ENCODE measurements at places on chromosomes 2 and 18.

DNA sequence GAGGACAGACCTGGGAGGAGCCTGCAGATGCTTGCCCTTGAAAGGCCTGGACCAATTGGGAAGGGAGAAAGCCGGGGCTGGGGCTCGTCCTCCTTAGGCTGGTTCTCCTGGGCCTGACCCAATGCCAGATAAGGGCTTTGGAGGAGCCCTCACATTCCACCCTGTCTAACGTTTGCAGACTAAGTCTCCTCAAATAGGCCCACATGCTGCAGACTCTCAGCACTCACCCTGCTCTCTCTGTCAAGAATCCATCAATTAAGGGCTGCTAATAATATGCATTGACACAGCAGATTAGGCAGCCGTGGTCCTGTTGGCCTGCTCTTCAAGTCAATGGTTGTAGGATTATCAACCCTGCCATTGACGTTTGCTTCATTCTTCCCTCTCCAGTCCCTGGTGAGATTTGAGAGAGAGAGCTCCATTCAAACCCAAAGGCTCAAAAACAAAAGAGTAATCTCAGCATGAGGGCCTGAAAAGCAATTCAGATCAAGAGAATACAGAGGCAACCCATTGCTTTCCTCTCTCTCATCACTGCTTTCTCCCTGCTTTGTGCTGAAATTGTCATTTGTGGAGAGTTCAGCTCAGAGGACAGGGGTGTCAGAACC lies 167.6 kb downstream of the INSIG2 start:
- DNase-seq: no peak

DNA sequence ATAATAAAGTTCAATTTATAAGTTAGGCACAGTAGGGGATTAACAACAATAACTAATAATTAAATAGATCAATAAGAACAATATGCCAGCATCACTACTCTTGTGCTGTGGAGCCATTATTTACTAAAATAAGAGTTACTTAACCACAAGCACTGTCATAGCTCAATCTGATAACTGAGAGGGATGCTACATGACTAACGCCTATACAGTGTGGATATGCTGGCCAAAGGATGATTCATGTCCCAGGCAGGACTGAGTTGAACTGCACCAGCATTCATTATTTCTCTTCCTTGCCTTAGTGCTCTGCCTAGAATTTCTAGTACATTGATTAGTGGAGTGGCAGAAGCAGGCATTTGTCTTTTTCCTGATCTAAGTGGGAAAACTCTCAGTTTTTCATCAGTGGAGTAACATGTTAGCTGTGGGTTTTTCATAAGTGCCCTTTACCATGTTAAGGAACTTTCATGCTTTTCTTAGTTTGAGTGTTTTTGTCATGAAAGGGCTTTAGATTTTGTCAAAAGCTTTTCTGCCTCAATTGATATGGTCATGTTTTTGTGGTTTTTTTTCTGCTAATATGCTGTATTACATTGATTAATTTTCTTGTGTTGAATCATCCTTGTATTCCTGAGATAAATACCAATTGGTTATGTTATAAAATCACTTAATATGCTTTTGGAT lies 21.7 kb downstream of the KIAA1328 start:
- DNase-seq: no peak

DNA sequence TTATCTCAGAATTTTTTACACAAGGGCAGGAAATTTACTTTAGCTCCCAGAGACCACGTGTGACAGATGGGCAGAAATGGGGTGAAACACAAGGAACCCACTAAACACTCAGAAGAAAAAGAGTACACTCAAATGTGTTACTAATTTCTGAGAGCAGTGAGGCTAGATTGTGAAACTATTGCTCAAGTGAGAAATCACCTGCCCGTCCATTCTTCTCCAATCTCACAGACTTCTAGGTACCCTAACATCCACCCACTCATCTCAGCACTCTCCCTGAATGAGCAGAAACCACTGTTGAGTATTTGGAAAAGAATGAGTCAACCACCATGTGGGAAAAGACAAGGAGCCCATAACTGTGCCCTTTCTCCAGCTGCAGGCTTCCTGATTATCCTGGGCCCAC lies 293.0 kb upstream of the CDH2 start:
- DNase-seq: no peak

DNA sequence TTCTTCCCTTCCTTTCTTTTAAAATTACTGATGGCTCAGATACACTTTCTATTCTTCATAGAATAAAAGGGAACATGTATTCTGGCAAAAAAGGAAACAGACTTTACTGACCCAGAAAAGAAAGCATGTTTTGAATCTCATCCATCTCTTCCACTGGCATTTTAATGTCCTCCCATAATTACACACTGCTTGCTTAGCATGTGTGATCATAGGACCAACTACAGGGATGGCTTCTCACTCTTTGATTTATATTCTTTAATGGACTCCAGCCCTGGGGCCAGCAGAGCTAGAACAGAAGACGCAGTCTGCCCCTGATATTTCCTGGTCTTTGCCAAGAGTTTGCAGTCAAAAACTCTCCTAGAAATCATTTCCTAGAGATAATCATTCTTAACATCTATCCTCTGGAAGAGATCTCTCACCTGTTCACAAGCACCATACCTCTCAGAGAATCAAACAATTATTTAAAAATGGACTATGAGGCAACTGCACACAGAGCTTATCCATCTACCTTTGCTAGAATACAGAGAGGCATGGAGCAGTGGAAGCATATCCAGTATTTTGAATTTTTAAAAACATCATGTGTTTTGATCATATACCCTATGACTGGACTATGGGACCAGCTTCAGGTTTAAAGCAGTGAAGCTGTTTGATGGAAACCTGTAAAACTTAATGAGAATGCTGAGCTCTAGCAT lies 429.1 kb downstream of the NRXN1 start:
- DNase-seq: no peak

- no peak for DNase-seq
Observed at GRCh38 chr18:5309888-5310470, 14.5 kb upstream of the ZBTB14 start.

- DNase-seq: no peak
Observed at GRCh38 chr2:222130855-222131254, 167.9 kb downstream of the PAX3 start.
